Stimulated activated CD4-positive, alpha-beta T cell treated with anti-CD3 and anti-CD28 coated beads, Interleukin-1b, Interleukin-23, amount 100 ng/mL, for 1 hour (primary cell): ENCODE measurements at places on chromosomes 5 and 9.

- DNase-seq, result no peak
Observed at GRCh38 chr5:66720780-66721179, 124.6 kb downstream of the MAST4 start.

- no peak for DNase-seq
Observed at GRCh38 chr5:151094852-151095245, 14.0 kb upstream of the TNIP1 start.

DNA sequence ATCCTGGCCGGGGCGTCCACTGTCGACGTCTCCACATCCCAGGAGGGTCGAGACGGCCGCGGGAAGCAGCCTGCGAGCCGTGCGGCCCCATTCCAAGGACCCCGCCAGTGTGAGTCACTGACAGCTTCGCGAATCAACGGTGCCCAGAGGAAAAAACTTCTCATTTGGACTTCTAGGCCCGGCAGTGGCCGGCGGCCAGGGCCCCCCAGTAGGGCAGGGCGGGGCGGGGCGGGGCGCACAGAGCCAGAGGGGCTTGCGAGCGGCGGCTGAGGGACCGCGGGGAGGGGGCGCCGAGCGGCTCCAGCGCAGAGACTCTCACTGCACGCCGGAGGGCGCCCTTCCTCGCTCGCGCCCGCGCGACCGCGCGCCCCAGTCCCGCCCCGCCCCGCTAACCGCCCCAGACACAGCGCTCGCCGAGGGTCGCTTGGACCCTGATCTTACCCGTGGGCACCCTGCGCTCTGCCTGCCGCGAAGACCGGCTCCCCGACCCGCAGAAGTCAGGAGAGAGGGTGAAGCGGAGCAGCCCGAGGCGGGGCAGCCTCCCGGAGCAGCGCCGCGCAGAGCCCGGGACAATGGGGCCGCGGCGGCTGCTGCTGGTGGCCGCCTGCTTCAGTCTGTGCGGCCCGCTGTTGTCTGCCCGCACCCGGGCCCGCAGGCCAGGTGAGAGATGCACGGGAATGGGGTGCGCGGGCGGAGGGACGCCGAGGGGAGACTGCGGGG lies at the start of gene F2R:
F2R (plus strand) TSS at position 391 of the 720 bp plus-strand sequence; CDS start at position 573, 182 bp downstream.
- DNase-seq, result no peak

- no peak for DNase-seq
Observed at GRCh38 chr9:112794731-112795130, 44.2 kb downstream of the SNX30 start.

DNA sequence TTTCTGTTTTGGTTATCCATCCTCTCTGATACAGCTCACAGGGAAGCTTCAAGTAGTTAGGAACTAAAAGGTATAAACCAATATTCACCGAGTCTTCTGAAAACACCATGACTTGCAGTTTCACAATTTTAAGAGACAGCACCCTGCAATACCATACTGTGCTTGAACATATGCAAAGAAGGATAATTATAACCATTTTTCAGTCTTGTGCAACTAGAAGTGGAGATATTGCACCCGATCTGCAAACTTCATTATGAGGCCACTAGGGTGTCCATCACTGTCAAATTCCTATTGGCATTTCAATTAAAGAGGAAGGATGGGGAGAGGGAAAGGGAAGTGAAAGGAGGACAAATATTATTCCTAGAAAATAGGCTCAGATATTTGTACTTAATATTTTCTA lies 32.4 kb upstream of the CEP120 start:
- no peak for DNase-seq

DNA sequence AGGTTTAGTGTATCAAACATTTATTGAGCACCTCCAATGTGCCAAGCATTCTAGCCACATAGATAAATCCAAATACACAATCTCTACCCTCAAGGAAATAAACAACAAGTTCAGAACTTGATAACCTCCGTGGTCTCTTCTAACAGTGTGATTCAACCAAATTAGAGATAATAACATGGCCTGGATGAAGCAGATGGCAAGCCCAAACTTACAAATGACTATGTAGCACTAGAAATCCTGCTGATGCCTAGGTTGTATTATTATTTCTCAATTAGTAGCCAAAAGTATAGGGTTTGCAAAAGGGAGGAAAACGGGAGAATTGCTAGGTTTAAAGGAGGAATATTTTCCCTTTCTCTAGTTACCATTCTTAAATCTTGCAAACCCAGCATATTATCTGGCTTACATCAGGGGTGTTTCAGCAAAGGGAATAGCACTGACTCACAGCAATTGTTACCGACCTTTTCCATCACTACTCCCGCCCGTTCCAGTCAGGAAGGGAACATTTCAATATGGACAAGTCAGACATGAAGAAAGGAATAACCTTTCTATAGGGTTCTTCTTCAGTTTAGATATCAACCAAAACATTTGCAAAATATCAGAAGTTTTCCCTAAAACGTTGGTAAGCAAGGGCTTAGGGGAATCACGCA lies 2.3 kb downstream of the DPYSL3 start:
- no peak for DNase-seq

DNA sequence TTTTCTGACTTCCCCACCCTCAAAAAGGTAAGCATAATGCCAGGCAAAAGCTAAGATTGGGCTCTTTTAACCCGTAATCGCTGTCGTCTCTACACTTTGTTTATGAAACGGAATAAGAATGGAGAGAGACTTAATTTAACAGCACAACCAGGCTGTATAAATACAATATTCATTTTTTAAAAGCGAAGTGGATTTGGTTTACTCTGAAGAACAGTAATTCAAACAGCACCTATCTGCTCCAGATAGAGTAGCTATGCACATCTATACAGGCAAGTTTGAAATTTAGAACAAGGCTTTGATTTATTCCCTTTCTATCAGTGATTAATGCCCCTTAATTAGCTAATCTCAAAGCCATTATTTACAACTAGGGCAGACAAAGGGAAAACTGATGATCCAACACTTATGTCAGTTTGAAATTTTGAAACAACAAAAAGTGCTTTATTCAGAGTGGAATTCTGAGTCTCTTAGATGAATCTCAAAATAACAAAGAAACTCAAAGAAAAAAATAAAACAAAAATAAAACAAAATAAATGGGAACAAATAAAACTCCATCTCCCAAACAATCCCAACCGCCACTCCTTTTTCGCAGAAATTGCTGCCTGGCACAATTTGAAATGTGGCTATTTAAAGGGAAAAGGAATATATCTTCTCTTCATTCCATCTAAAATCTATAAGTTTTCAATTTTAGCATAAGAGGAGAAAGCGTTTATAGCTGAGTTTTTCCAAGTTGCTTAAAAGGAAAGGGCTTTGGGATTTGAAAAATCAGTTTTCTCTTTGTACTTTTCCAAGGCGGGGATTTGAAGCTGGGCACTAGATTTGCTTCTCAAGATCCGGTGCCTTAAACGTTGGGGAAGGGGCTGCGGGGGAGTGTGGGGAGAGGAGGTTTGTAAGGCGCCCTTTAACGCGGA lies 298.6 kb downstream of the PARP8 start:
- no peak for DNase-seq

GRCh38 chr5:170135796-170136490 lies 30.2 kb downstream of the FOXI1 start:
- no peak for DNase-seq

DNA sequence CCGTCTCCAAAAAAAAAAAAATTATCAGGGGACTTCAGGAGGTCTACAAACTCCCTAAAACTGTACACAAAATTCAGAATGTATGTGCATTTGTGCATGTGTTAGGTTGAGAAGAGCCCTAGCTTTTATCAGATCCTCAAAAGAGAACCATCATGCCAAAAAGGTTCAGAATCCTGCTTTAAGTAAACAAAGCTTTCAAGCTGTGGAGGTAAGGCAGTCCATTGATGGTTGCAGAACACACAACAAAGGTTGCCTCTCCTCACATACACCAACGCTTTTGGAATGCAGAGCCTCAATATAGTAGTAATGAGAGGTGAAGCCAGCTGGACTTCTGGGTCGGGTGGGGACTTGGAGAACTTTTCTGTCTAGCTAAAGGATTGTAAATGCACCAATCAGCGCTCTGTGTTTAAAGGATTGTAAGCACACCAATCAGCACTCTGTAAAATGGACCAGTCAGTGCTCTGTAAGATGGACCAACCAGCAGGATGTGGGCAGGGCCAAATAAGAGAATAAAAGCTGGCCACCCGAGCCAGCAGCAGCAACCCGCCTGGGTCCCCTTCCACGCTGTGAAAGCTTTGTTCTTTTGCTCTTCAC lies 57.9 kb upstream of the RNF38 start:
- no peak for DNase-seq

- no peak for DNase-seq
Observed at GRCh38 chr9:7561527-7562080, 238.0 kb downstream of the DMAC1 start.

- no peak for DNase-seq
Observed at GRCh38 chr5:150604010-150604409, 36.5 kb upstream of the SYNPO start.

DNA sequence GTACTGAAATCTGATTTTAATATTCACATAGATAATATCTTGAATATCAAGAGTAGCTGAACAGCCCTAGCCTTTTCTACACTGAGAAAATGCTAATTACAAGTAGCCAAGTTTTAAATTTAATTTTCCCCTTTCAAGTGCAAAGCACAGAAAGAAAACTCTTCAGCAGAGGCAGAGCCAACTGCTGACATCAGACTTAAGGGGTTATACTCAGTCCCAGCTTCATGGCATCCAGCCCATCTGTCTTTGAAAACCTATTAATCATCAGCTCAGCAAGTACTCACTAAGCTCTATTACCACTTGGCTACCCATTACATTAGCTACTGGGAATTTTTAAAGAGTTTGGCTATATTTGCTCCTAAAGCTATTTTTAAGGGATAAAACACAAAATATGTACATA lies 220.5 kb downstream of the SLC12A2 start:
- DNase-seq, result no peak

DNA sequence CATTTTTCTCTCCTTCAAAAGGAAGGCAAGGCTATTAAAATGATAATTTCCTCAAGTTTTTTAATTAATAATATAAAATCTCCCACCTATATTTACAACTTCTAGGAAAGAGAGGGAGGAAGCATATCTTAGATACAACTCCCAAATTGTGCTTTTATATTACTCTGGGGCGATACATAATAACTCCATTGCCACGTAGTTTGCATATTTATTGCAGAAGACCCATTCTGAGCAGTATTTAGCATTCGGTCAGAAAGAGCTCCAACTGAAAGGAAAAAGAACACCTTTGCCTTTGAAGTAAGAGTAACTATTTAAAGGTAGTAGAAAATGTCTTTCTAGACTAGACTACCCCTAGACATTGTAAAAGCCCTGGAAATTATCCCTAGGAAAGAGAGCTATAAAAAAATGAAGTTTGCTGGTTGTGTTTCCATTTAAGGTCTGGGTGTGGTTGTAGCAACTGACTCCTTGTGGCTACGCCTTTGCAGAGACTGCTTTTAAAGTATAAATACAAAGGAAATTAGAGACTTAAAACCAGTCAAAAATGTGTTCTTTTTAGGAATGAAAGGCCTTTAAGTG lies 566.1 kb downstream of the ZNF608 start:
- no peak for DNase-seq

GRCh38 chr9:38022203-38022895 lies 46.7 kb downstream of the SHB start:
- no peak for DNase-seq

DNA sequence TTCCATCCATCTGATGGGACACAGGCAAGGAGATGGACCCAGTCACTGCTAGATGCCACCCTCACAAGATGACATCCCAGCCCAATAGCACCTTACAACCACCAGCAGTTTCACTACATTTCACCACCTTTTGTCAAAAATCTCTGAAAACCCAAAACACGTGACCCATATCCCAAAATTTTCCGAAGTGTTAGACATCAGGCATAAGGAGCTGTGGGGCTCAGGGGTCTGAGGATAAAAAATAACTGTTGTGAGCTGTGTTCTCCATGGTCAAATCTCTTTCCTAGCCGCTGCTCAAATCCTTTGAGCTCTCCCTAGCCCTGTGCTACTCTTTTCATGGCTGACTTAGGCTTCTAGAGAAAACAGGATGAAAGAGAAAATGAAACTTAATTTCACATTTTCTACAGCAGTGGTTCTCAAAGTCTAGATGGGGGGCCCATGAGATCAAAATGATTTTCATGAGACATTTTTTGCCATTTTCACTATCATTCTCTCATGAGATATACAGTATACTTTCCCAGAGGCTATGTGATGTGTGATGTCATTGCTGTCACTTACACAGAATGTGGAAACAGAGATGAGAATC lies 40.7 kb downstream of the TIMD4 start:
- DNase-seq, result no peak

GRCh38 chr9:91207729-91208418 lies 153.8 kb downstream of the AUH start:
- DNase-seq, result no peak

- no peak for DNase-seq
Observed at GRCh38 chr9:123329329-123329955, 26.6 kb upstream of the CRB2 start.

DNA sequence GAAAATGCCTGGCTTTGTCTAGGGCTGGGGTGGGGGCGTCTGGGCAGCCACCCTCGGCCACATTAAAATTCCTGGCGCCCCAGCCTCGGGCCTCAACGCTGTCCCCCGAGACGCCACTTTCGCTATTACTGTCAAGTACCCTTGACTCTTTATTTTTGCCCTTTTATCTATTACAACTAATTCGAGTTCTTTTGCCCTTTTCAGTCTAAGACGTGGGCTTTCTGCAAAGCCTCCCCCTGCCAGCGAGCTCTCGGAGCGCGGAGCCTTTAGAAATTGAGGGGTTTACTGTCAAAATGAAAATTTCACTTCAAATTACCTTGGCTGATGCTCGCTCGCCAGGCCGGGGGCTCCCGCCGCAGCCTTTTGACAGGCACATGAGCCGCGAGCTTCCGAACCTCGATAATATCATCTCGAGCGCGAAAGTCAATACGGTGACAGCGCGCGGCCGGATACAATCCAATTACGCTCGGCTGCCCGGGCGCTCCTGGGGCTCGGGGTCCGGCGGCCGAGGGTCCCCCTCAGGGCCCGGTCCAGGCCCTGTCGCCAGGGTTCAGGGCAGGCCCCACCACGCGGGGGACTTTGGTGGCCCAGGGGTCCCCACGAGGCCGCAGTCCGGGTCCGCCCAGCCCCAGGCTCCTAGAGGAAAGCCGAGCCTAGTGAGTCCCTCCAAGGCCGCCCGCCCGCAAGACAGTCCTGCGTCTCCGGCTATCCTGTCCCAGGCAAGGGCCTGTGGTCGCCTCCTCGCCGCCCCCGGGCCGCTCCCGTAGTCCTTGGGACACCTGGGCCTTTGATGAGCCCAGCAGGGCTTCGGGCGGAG lies 6.7 kb downstream of the IRX4 start:
- no peak for DNase-seq

GRCh38 chr5:157568222-157568621 lies 7.4 kb downstream of the ADAM19 start:
- no peak for DNase-seq

GRCh38 chr5:95382801-95383200 lies 8.4 kb upstream of the FAM81B start:
- no peak for DNase-seq
